ENCODE measurements at places on chromosomes 2 and 18.

DNA sequence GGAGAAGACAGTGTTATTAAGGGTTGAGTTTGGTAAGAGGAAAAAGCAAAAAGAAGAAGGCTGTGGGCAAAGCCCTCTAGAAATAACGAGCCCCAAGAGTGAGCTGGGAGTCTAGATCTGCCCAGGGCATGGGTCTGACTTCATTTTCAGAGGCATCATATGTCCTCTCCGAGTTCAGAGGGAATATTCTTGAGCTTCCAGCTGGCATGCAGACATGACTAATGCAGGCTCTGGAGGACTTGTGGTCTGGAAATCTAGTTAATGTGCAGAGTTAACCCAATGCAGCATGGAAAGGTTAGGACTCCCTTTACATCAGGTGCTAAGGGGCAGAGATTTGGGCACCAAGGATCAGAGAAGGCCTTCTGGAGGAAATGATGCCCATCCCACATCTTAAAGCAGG is 7.3 kb downstream of the ACMSD start:
- DNase-seq = no peak

DNA sequence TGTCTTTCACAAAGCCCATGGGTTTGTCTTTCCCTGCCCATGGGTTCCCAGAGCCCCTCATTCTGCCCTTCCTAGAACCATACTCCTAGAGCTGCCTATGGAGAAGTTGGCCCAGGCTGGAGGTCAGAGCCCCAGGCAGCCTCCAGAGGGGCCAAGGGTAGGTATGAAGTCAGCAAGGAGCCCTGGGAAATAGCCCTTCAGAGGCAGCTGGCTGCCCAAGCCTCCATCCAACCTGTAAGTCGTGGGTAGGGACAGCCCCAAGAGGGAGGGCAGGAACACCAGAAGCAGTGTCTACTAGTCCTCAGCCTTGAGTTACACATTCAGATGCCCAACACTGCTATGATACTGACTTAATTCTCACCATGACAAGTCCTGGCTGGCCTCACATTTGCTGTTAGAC is 49.5 kb downstream of the TMEM247 start:
- no peak for DNase-seq

GRCh38 chr2:127080226-127080937 is 26.6 kb downstream of the BIN1 start:
- DNase-seq = no peak

DNA sequence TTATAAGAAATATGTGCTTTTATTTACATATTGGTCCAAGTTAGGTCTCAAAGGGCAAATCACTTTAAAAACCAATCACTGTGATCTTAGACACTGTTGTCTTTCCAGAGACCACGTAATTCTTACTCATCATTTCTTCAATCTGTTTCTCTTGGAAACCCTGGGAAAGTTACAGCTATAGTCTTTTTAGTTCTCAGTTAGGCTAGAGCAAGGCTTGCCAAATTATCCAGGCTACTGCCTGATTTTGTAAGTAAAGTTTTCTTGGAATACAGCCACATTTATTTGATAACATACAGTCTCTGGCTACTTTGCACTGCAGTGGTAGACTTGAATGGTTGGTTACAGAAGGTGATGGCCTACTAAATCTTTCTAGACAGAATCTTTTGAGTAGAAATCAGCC is 106.0 kb downstream of the KIAA1328 start:
- DNase-seq = no peak

All from PC-9 (cell line).